ENCODE measurements at places on chromosomes 7 and 10.

DNA sequence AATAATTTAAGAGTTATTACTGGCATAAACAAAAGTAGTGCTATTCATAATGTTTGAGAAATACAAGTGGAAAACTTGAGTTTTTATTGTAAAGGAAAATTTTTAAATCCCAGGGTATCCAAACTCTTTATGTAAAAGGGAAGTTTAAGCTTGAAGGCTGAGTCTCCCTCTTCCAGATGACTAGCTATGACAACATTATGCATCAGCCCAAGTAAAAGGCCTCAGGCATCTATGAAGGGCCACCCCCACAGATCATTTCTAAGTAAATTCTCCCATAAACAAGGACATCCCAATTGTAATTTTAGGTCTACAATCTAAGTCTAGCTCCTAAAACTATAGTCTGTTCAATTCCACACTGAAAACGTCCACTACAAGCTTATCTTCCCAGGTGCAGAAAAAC, 166.2 kb upstream of the STEAP1 start:
- no peak for DNase-seq

GRCh38 chr7:95553939-95554338, 42.4 kb downstream of the PDK4 start:
- DNase-seq: no peak

- DNase-seq: peak; percentile 67
Measured at GRCh38 chr10:74081192-74081803, 69.3 kb downstream of the AP3M1 start.

- peak; percentile 23 for DNase-seq
Measured at GRCh38 chr7:79176859-79177477, 276.5 kb downstream of the MAGI2 start.

DNA sequence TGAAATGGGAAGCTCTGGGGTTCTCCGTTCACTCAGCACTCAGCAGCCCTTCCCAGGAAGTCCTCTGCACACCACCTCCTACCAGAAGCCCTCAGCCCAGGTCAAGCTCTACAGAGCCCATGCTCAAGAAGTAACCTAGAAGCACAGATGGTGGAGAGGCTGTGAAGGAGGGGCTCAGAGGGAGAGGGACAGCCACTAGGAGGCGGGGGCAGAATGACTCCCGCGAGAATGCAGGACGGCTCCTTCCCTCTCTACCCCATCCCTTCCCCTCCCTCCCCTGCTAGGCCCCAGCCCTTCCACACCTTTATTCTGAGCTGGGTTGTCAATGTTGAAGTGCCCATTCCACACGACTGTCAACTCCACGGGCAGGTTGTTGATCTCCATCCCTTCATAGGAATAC, 373.2 kb downstream of the PLXNA4 start:
- no peak for DNase-seq

DNA sequence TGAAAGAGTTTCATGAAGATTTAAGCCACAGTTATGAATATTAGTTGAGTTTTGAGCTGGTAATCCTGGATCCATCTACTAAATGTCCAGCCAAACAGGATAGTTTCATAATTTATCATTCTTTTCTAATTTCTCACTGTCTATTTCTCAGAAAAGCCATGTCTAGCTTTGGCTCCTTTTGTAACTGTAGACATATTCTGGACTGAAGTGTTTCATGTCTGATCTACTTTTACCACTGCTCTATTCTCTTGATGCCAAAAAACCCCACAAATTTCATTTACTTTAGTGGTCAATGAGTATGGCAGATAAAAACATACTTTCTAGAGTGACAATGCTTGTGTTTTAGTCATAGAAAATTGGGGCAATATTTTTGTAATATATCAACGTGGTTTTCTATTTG, 61.2 kb downstream of the ICA1 start:
- DNase-seq: no peak

GRCh38 chr10:49534670-49535381, 4.1 kb downstream of the ERCC6 start:
- DNase-seq: peak; percentile 68

DNA sequence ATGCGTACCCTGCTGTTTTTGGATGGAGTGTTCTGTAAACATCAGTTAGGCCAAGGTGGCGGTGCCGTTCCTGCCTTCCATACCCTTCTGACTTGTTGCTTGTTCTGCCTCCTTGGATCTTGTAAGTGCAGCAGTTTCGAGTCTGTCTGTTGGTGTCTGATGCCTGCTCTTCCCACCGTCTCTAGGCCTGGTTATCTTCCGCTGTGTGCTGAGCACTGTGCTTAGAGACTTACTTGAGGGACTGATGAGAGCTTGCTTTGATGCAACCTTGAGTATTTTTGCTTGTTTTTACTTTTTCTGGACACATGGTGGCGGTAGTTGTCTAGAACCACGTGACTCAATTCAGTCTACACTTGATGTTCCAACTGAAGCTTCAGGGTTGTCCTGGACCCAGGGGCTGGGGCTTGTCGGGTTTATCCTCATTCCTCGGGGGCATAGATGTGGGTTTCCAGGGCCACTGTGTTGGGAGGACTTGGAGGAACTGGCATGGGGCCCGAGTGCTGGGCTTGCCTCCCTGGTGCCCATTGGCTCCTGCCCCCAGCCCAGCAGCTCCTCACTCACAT, 14.4 kb upstream of the SPRN start:
- peak; percentile 64 for DNase-seq

DNA sequence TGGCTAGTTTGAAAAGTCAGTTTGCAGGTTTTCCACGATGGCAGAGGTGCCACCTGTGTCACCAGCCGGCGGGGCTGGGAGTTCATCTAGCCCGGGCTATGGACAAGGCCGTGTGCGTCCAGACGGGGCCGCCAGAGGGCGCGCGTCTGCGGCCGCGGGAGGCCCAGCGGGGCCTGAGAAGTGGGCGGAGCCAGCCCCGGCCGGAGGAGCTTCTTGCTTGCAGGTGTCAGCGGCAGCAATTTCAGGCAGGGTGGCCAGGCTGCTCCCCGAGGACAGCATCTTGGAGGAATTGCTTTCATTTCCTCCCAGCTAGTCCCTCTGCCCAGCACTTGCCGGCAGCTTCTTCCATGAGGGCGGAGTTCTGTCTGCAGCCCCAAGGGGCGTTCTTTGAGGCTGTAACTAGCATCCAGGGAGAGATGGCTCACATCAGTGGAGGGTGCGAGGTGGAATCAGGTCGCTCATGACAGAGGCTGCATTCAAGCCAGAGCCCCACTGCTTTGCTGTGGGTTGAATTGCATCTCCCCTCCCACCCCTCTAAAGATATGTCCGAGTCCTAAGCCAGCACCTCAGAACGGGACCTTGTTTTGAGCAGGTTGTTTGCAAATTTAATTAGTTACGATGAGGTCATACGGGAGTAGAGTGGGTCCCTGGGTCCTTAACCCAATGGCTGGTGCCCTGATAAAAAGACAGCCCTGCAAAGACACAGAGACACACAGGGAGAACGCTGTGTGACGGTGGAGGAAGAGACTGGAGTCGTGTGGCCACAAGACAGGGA, 85.9 kb upstream of the MKI67 start:
- peak; percentile 91 for DNase-seq

DNA sequence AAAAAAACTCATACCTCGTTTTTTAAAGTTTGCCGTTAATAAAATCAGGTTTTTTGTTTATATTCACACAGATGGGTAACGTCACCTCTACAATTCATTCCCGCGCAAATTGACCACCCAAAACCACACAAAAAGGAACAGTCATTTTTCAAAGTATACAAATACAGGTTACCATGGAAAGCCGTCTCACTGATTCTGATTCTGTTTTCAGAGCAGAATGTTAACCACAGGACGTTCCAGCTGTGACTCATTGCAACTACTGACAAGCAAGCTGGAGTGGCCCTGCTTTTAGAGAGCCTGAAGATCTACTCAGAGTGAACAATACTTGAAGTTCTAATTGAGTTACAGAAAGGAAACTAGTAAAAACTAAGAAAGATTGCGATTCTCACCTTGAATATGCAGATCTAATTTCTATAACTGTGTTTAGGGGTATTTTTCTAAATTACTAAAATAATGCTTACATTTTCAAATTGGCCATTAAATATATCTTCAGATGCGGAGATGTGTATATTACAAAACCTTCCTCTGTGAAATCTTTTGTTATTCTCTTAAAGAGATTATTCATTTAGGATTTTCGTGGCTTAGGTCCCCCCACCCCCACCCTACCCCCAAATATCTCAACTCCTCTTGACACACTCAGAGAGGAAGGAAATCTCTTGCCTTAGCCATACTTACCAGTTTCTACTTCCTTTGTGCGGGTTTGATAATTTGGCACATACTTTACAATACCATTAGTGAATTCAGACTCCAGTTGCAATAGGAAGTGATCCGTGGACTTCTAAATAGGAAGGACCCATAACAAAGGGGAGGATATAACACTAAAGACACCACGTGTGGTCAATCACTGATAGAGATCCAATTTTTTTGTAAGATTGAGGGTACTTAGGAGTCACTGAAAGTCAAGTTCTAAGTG, 106.0 kb downstream of the CUBN start:
- peak; percentile 98 for DNase-seq

DNA sequence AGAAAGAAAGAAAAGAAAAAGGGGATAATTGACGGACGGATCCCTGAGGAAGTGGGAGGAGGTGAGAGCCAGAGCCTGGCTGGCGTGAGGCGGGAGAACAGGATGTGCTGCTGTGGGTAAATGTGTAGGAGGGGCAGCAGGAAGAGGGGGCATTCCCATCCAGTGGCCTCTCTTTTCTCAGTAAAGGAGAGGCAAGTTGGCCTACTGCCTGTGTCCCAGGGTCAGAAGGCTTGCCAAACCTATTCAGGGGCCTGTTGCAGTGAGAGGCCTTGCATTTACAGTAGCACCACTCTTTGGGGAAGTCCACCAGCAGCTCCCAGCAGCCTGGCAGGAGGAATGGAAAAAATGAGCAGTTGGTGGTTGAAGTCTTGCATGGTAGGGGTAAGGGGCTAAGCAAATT, 26.6 kb upstream of the ASCC1 start:
- no peak for DNase-seq

All from activated CD4-positive, alpha-beta T cell treated with anti-CD3 and anti-CD28 coated beads, Interleukin-10, Interleukin-2, amounts not matched to agents 100 ng/mL and 50 ng/mL, durations not matched to agents 16 hours and 8 hours (primary cell).